Uterus (tissue), 4 donors: ENCODE measurements at places on chromosomes 13 and 19. TPM values are rescaled to one million over a fixed set of nuclear protein-coding genes. Genes with fewer than 3 reads are reported as not detected.

- no peak for DNase-seq
These were observed 51.3 kb downstream of the MBNL2 start for GRCh38 chr13:97273341-97273831.

DNA sequence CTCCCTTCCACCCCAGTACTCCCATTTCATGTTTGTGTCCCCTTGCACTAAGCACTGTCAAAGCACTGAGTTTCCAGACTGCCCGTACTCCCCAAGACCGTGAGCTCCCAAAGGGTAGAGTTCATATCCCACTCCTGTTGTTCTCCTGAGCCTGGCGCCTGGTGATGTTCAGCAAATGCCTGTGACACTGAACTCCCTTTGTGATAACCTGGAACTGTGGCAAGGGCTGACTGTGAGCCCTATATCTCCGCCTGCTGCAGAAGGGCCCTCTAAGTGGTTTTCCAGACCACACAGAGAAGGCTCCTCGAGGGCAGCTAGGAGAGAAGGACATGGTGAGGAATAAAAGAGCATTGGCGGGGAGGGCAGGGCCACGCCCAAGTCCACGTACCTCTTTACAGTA is 67.5 kb downstream of the ATP7B start:
- DNase-seq, result no peak

DNA sequence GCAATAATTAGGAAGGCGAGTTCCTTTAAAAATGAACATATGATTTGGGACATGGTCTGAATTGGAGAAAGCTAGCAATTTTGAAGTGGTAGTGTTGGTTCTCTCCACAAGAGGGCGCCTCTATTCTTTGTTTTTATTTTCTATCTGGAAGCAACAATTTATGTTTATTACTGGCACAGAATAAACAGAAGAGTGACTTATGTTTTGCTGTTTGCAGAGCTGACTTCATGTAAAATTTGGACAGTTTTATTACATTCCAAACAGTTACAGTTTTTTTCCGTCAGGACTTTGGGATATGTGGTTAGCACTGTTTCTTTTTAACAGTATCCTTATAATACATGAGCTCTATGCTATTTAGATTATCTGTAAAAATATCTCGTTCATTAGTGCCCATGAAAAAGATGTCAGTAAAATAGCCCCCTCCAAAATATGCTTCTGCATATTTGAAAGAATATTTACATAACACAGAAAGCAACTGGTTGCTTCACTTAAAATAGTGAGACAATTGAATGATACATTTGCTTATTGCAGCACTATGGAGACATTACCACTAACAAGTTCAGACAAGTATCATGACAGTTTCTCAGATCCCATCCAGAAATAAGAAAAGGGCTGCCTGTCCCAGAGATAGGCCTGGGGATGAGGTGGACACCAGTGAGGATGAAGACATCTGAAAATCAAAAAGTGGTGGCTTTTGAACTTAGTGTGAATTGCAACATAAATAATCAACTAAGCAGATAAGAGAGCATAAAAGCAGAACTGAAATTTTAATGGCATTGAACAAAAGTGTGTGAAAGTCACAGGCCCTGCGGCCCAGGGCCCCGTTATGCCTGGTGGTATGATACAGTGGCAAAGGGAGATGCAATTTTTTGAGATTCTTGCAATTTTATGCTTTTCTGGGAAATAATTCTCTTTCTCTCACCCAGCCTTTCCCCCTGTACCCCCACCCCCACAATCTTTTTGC is 32.3 kb upstream of the FGF9 start:
- DNase-seq, result no peak

DNA sequence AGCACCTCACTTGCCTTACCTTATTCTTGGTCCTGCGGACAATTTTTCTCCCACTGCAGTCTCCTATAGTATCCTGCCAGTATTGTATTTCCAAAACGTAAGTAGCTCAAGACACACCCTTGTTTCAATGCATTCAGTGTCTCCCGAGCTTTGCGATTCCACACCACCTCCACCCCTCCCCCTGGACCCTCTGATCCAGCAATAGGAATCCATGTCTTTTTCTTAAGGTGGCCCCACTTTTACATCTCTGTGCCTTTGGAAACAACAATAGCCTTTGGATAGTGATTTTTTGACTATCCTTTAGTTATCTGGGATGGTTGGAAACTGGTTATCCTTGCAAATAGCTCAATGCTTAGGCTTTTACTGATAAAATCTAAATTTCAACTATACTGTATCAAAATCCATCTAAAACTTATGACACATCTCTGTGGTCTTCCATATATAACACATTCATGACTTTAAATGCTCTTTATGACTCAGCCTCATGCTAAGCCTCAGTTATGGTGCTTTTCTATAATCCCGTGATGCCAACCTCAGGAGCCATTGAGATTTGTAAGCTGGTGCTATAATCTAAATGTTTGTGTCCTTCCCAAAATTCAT is 27.1 kb downstream of the FAM216B start:
- no peak for DNase-seq

DNA sequence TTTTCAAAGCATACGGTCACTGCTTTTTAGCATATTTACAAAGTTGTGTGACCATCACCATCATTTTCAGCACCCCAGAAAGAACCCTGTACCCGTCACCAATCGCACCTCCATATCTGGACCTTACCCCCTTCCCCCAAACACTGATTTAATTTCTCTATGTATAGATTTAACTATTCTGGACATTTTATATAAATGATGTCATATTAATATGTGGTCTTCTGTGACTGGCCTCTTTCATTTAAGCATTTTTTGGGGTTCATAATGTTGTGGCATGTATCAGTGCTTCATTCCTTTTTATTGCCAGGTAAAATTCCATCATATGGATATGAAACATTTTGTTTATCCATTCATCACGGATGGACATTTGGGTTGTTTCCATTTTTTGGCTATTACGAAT is 74.0 kb downstream of the TBC1D4 start:
- DNase-seq, result no peak

DNA sequence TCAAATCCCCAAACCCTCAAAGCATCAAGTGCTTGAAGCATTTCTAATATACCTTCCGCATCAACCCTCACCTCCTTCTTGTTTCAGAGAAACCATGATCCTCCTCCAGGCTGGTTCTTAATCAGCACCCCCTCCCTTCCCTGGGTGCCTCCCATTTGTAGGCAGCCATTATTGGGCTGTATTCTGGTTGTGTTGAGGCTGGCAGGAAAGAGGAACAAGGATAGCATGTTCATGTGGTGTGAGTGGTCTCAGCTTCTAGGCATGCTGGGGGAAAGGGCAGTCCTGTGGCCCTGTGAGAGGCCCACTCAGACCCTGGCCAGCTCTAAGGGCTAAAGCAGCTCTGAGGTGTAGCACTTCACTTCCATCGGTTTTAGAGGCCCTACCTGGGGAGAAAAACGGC is 18.9 kb upstream of the TRIM13 start:
- DNase-seq, result no peak

The ZNF573 gene
- 35.1 TPM for total RNA-seq

The PPM1N gene
- total RNA-seq, result 42.5 TPM

The MYADM gene
- 22.7 TPM for total RNA-seq
